ENCODE measurements at places on chromosomes 3 and 15. TPM values are rescaled to one million over a fixed set of nuclear protein-coding genes. Genes with fewer than 3 reads are reported as not detected.
A peak's percentile ranks its signal among the peaks of the same experiment; 100 is the strongest.

DNA sequence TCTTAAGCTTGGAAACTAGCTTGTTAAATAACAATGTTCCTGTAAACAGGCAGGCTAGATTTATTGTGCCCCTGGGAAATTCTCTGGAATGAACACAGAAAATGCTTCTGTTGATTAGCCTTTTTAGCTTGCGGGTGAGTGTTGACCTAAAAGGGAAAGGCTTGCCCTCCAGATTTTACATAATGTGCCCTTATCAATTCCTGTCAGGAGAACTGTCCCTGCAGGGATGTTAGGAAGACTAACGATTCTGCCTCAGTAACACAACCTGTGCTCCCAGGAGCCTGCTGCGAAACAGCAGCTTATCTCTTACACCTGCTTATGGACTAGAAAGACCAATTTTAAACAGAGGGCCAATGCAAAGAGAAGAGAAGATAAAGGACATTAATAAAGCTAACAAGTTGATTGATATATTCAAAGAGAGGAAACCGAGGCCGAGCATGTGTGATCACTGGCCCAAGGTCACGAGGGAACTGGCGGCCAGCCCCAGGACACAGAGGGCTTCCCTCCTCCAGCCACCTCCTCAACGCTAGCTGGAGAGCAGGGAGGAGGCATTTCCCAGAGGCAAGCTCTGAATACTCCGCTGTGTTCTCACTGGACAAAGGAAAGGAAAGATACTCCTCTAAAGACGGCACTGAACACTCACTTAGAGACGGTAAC, 48.4 kb upstream of the TJP1 start:
- peak; percentile 37 for DNase-seq
- H3K27me3 ChIP-seq, result no peaks in the 10 kb centered on the region
- no peaks in the 10 kb centered on the region for H3K36me3 ChIP-seq
- H3K27ac ChIP-seq, result no peak overlapping the region
- peaks cover 15% of the 10 kb centered on the region for H3K4me1 ChIP-seq

DNA sequence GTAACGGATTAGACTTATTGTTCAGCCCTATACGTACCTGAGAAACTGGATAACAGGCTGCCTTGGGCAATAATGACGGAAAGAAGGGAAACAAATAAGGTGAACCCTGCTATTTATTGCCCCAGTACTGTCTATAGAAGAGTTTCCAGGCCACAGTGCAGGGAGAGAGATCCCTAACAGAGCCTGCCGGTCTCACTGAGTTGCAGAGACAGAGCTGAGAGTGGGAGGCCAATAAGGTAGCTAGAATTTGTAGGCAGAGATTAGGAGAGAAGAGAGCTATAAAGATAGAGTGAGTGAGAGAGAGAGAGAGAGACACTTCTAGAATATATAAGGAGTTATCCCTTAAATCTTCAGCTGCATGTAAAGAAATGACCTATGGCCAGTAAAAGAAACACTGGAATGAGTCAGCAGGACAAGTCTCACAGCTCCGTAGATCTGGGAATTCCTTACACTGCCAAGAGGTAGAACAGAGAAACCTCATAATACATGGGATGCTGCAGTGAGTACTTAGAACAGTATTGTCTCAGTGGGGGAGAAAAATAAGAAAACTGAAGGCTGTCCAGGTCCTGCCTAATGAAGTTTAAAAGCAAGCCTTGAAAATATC, 51.8 kb downstream of the ST3GAL6 start:
- H3K36me3 ChIP-seq, result peaks cover 20% of the 10 kb centered on the region
- no peak overlapping the region for H3K4me3 ChIP-seq
- no peaks in the 10 kb centered on the region for H3K4me1 ChIP-seq
- H3K27ac ChIP-seq, result no peak overlapping the region
- DNase-seq, result no peak

DNA sequence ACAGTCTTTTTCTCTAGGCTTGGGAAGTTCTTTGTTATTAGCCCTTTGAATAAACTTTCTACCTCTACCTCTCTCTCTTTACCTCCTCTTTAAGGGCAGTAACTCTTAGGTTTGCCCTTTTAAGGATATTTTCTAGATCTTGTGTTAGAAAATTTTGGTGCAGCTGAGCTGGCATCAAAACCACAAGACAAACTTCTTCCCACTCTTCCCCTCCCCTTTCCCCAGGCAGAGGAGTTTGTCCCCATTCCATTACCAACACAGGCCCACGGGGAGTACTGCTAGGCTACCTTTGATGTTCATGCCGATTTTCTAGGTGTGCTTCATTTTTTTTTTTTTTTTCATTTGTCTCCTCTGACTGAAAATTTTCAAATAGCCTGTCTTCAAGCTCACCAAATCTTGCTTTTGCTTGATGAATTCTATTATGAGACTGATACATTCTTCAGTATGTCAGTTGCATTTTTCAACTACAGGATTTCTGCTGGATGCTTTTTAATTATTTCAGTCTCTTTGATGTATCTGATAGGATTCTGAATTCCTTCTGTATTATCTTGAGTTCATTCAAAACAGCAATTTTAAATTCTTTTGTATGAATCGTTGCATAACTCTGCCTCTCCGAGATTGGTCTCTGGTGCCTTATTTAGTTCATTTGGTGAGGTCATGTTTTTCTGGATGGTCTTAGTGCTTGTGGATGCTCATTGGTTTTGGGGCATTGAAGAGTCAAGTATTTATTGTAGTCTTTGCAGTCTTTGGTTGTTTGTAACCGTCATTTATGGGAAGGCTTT, 112.0 kb downstream of the UBE2E2 start:
- DNase-seq, result no peak
- no peak overlapping the region for H3K27ac ChIP-seq
- H3K4me1 ChIP-seq, result no peaks in the 10 kb centered on the region
- H3K36me3 ChIP-seq, result no peaks in the 10 kb centered on the region

GRCh38 chr3:184630861-184631471, 69.4 kb downstream of the EPHB3 start:
- no peak overlapping the region for H3K4me3 ChIP-seq
- no peaks in the 10 kb centered on the region for H3K36me3 ChIP-seq
- H3K4me1 ChIP-seq, result peaks cover 60% of the 10 kb centered on the region
- no peak overlapping the region for H3K27ac ChIP-seq
- DNase-seq, result no peak

DNA sequence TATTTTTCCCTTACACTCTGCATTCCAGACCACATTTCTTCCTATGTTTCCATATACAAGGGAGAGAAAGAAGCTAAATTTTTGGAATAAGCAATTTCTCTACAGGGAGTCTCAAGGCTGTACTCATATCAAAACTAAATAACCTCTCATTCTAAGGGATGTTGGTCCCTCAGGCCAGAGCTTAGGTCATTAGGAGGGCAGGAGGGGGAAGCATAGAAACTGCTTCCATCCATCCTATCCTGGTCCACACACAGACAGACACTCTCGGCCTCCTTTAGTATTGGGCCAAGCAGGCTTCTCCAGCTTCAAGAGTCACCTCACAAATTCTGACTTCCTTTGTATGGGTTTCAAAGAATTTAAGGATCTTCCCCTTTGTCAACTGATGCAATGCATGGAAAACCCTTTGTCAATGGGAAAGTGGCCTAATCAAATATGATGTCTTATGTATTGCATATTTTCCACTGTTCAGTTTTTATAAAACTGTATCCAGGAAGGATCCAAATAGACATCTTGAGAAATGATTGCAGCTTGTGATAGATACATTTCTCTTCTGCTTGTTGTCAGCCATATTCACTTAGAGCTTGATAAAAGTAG, 140.7 kb upstream of the RARB start:
- H3K27ac ChIP-seq, result no peak overlapping the region
- no peak overlapping the region for H3K4me3 ChIP-seq

GRCh38 chr3:112689385-112689784, 48.4 kb upstream of the CCDC80 start:
- no peaks in the 10 kb centered on the region for H3K27me3 ChIP-seq
- DNase-seq, result no peak
- H3K4me1 ChIP-seq, result peaks cover 33% of the 10 kb centered on the region
- no peak overlapping the region for H3K4me3 ChIP-seq
- H3K27ac ChIP-seq, result peak overlapping the region; percentile 57

GRCh38 chr3:20458994-20459716, 273.1 kb upstream of the SGO1 start:
- H3K27ac ChIP-seq, result no peak overlapping the region
- no peak overlapping the region for H3K4me3 ChIP-seq
- no peaks in the 10 kb centered on the region for H3K36me3 ChIP-seq
- no peaks in the 10 kb centered on the region for H3K27me3 ChIP-seq
- DNase-seq, result no peak

DNA sequence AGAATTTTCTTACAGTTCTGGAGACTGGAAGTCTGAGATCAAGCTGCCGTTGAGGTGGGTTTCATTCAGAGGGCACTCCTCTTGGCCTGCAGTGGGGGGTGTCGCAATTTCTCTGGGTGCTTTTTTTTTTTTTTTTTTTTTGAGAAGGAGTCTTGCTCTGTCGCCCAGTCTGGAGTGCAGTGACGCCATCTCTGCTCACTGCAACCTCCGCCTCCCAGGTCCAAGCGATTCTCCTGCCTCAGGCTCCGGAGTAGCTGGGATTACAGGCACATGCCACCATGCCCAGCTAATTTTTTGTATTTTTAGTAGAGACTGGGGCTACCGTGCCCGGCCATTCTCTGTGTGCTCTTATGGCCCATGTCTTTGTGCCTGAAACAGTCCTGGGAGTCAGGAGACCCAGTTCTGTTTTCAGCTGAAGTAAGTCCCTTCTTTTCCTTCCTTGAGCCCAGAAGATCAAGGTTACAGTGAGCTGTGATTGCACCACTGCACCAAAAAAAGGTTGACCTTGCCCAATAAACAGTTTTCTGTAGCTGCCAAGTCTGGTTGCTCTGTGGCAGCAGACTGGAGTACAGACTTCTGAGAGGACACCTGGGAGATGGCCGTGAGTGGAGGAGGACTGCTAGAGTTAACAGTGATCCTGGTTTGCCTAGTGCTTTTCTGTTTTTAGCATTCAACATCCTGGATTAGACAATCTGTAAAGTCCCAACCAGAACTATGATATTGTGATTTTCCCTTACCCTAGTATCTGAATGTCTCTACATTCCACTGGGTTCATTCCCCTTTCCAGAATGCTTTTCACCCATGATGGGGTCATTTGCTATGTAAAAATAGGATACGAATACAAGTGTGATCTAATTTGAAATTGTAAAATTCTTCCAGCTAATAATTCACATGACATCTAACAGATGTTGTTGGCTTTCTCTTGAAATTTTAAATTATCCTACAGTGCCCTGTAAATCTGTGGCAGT, 76.6 kb upstream of the RNF7 start:
- H3K27ac ChIP-seq, result no peak overlapping the region
- peaks cover 52% of the 10 kb centered on the region for H3K27me3 ChIP-seq
- H3K4me3 ChIP-seq, result no peak overlapping the region
- H3K4me1 ChIP-seq, result peaks cover 5% of the 10 kb centered on the region
- DNase-seq, result no peak

DNA sequence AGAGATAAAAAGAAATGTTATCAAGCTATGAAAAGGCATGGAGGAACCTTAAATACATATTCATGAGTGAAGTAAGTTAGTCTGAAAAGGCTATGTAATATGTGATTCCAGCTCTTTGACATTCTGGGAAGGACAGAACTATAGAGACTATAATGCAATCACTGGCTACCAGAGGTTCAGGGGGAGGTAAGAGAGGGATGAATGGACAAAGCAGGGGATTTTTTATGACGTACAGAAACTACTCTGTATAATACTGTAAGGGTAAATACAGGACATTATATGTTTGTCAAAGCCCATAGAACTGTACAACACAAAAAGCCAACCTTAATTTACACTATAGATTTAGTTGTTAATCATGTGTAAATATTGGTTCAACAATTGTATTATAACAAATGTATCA, 46.1 kb downstream of the MCTP2 start:
- H3K27me3 ChIP-seq, result no peaks in the 10 kb centered on the region
- no peaks in the 10 kb centered on the region for H3K36me3 ChIP-seq
- DNase-seq, result no peak
- no peak overlapping the region for H3K4me3 ChIP-seq
- no peak overlapping the region for H3K27ac ChIP-seq
- no peaks in the 10 kb centered on the region for H3K4me1 ChIP-seq

GRCh38 chr3:98954791-98955604, 53.5 kb upstream of the DCBLD2 start:
- H3K4me3 ChIP-seq, result no peak overlapping the region
- H3K36me3 ChIP-seq, result no peaks in the 10 kb centered on the region
- no peaks in the 10 kb centered on the region for H3K27me3 ChIP-seq

DNA sequence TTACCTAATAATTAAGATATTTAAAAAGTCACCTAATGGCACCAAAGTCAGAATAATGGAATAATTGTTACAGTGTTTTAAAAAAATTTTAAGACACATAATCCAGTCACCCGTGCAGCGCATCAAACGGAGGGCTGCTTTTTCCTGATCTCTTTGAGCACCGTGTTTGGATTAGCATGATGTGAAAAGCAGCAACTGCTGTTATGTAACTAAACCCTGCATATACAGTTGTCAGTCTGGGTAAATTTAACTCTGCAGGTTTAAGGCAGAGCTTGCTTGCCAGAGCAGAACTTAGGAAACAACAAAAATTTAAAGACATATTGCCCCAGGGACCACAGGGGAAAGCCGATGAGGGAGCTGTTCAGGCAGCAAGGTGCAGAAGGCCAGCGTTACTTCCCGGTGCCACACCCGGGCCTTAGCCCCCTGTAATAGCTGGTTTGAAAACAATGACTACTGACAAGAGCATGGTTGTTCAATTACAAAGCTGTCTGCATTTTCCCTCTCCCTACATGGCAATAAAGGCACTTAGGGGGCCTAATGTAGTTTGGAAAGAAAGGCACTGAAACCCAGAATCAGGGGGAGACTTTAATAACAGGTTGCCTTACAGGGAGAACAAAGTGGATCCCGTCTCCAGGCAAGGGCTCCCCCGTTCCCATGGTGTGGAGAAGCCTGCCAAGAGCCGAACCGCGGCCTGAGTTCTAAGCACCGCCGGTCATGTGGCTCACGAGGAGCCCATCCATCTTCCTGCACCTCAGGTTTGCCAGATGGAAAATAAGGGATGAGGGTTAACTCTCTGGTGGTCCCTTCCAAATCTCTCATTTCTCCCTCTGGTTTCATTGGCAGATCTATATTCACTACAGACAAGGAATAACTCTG, 32.2 kb downstream of the RORA start:
- H3K4me3 ChIP-seq, result no peak overlapping the region
- H3K36me3 ChIP-seq, result no peaks in the 10 kb centered on the region
- H3K27me3 ChIP-seq, result no peaks in the 10 kb centered on the region
- no peak overlapping the region for H3K27ac ChIP-seq

Gene THRB
- 1.1 TPM for total RNA-seq

Gene XRN1
- total RNA-seq, result 23.0 TPM

Gene EPM2AIP1
- 27.4 TPM for total RNA-seq

Gene POMGNT2
- total RNA-seq, result 28.8 TPM

Gene REC114
- not detected for total RNA-seq

Gene ADAMTSL3
- 1.5 TPM for total RNA-seq

Gene ATP13A5
- not detected for total RNA-seq

Gene CCNB2
- 374 TPM for total RNA-seq
